ENCODE measurements at places on chromosomes 5 and 9.

- DNase-seq: no peak
Measured at GRCh38 chr5:28215091-28215490, 1176.7 kb upstream of the CDH9 start.

GRCh38 chr9:109792951-109793546 is 13.1 kb downstream of the PALM2AKAP2 start:
- DNase-seq: no peak

DNA sequence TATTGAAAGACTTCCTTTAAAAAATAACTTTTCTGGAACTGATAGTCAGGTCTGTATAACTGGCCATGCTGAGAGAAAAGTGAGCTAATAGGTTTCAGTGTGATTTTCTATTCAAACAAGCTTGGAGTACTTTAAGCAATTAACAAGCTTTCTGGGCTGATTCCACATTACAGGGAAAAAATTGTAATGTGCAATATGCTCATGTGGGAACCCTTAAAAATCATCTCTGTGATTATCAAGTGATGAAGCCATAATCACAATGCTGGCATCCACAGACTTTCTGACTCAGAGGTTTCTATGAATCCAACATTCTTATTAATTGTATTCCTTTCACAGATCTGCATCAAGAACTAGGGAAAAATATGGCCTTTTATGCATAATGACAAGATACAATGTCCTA is 212.2 kb upstream of the ACO1 start:
- DNase-seq: no peak

DNA sequence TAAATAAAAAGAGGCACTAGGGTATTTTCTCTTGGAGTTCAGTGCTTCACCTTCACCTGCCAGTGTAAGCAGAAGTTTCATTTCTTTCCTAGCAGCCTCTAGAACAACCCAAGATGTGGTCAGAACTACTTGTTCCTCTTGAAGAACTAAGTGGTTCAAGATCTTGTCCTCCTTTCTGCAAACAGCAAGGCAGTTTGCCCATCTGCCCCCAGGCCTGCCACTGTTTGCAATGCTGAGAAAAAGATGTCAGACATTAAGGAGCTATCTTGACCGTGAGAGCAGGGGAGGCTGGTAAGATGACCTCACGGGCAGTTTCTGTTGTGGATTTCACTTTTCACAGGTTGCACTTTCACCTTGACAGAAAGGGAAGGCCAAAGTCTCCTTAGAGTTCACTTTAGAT is 52.0 kb upstream of the KLF4 start:
- DNase-seq: no peak

GRCh38 chr9:121577166-121577565 is 74.3 kb upstream of the DAB2IP start:
- DNase-seq: no peak

DNA sequence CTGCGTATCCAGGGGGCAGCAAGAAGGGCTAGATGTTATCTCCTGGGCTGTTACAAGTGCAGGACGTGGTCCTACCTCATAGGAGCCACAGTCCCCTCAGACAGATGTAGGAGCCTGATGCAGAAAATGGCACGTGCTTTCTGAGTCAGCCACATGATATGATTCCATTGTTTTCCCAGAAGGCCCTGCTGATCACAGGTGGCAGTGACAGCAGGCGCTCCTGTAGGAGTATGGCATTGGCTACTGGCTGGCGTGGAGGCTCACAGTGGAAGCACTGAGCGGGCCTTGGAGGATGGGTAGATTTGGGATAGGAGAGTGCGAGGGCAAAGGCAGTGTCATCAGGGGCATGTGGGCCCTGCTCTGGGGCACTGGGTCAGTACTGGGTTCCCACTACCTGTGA is 21.9 kb downstream of the USP20 start:
- no peak for DNase-seq

GRCh38 chr5:2749514-2750025 is 1.9 kb downstream of the IRX2 start:
- no peak for DNase-seq

DNA sequence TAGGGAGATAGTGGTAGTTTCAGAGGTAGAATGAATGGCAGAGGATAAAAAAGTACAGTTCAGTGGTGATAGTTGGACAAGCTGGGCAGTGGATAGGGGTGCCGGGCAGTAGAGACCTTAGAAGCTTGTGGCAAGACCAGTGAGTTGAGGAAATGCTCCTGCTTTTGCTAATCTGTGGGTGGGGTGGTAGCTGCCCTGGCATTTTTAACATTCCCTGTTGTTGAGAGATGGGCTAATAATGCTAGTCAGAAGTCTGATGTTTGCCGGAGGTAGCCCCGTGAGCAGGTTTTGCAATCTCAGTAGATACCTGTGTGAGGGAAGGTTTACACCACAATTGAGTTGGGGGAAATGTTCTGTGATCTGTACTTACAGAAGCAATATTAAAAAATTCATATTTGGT is 91.1 kb downstream of the TRIO start:
- DNase-seq: no peak

- DNase-seq: no peak
Measured at GRCh38 chr9:72951520-72952380, 1.1 kb downstream of the ALDH1A1 start.

- no peak for DNase-seq
Measured at GRCh38 chr5:37737326-37738056, 102.3 kb downstream of the GDNF start.

GRCh38 chr5:157747766-157748700 is 4.5 kb downstream of the LSM11 start:
- no peak for DNase-seq

DNA sequence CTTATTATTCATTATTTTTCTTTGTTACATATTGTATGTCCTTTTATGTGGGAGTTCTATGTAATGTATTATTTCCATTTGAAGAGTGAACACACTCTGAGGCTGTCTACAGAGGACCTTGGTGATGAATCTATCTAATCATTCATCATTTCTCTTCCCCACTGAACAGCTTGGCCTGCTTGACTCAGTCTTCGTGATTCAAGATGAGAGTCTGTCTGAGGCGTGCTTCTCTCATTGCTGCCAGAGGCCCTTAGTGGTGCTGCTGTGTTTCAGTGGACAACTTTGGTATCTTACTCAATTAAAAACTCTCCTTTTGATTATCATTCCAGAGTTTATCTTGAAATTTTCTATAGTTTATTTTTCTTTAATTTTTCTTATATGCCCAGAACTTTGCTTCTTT is 318.1 kb upstream of the DAB2 start:
- DNase-seq: no peak

DNA sequence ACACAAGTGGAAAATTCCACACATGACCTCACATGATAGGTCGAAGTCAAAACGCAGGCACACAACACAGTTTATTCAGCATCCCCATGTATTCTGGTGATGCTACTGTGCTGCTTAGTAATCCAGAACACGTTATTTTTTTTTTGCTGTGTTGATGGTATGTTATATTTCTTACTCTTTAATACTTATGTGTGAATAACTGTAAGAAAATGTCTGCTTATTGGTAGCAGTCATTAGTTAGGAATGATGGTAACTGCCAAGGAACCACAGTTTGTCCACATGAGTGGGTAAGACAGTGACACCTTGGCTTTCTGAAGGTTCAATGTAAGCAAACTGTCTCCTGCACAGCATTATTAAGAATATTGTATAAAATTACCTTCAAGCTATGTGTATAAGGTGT is 107.7 kb upstream of the DAPK1 start:
- DNase-seq: no peak

GRCh38 chr5:73861313-73861988 is 235.5 kb downstream of the ARHGEF28 start:
- no peak for DNase-seq

DNA sequence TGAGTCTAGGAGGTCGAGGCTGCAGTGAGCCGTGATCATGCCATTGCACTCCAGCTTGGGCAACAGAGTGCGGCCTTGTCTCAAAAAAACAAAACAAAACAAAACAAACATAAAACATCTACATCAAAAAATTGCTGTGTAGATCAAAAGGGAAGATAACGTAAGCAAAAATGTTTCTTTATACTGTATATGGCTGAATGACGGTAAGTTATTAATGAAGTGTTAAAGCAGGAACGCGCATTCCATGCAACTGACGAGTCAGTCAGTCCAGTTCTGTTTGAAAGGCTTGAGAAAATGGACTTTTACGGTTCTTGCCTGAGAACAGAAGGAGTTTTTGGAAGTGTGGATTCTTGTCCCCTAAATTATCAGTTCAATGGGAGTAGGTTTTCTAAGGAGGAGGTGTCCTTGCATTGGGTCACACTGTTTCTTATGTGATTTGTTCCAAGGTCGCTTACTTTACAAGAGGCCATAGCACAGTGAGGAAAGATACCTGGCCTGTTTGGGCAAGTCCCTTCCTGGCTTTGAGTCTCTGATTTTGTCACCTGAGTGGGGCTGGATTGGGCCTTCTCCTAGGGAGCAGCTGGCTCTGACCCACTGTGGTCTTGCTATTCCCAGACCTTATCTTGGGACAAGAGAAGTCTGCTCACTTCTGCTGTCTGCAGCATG is 6.6 kb upstream of the PTGS1 start:
- DNase-seq: no peak

DNA sequence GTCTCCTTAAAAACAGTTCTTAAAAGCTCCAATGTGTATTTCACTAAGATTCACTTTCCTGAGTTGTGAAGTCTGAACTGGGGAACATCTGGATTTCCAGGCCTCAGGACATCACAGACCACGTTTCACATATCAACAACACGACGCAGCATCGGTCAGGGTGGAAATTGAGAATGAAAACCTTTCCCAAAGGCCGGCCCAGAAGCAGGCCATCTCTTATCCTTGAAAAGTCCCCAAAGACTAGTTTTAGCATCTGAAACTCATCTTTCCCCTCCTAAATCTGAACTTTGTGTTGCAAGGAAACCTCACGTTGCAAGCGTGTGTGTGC is 96.4 kb upstream of the COL5A1 start:
- DNase-seq: no peak
